ENCODE measurements at places on chromosomes 11 and 22. TPM values are rescaled to one million over a fixed set of nuclear protein-coding genes. Genes with fewer than 3 reads are reported as not detected.
A peak's percentile ranks its signal among the peaks of the same experiment; 100 is the strongest.

The FAM111B gene
- 2.7 TPM for total RNA-seq

The FJX1 gene
- 21.6 TPM for total RNA-seq

GRCh38 chr22:37823134-37823985 is at the start of gene GALR3:
Gene GALR3 (plus strand): TSS chr22:37823382. CDS start chr22:37823407, 25 bp downstream.
- peaks cover 5% of the 10 kb centered on the region for H3K4me1 ChIP-seq
- peaks cover 2% of the 10 kb centered on the region for H3K36me3 ChIP-seq
- H3K27me3 ChIP-seq, result peaks cover 6% of the 10 kb centered on the region

- peaks cover 20% of the 10 kb centered on the region for H3K4me1 ChIP-seq
- DNase-seq, result no peak
- H3K27ac ChIP-seq, result no peak overlapping the region
- H3K4me3 ChIP-seq, result peak overlapping the region; percentile 78
- peaks cover 3% of the 10 kb centered on the region for H3K27me3 ChIP-seq
Measured at GRCh38 chr22:28883917-28884746, 760 bp downstream of the ZNRF3 start.

DNA sequence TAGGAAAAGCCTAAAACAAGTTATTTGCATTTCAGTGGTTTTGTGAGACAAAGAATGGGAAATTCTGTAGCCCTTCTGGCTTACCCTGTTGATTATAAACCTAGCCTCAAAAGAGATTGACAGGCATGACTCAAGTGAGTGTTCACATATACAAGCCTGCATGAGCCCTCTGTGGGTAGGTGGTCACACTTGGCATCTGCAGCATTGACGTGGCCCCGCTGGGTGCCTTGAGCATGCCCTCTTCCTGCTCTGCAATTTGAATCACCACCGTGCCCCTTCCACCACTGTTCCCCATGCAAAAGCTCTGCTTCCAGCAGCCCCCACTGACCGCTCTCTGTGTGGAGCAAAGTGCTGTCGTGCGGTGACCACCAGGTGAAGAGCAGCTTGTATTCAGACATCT is 21.0 kb upstream of the ADSL start:
- peaks cover 46% of the 10 kb centered on the region for H3K36me3 ChIP-seq
- H3K4me3 ChIP-seq, result no peak overlapping the region
- DNase-seq, result no peak
- H3K4me1 ChIP-seq, result peaks cover 2% of the 10 kb centered on the region
- no peaks in the 10 kb centered on the region for H3K27me3 ChIP-seq
- no peak overlapping the region for H3K27ac ChIP-seq

GRCh38 chr22:26910845-26911244 is 253.5 kb downstream of the MIAT start:
- no peaks in the 10 kb centered on the region for H3K27me3 ChIP-seq
- H3K4me1 ChIP-seq, result no peaks in the 10 kb centered on the region
- no peaks in the 10 kb centered on the region for H3K36me3 ChIP-seq
- H3K27ac ChIP-seq, result no peak overlapping the region
- no peak overlapping the region for H3K4me3 ChIP-seq
- no peak for DNase-seq

DNA sequence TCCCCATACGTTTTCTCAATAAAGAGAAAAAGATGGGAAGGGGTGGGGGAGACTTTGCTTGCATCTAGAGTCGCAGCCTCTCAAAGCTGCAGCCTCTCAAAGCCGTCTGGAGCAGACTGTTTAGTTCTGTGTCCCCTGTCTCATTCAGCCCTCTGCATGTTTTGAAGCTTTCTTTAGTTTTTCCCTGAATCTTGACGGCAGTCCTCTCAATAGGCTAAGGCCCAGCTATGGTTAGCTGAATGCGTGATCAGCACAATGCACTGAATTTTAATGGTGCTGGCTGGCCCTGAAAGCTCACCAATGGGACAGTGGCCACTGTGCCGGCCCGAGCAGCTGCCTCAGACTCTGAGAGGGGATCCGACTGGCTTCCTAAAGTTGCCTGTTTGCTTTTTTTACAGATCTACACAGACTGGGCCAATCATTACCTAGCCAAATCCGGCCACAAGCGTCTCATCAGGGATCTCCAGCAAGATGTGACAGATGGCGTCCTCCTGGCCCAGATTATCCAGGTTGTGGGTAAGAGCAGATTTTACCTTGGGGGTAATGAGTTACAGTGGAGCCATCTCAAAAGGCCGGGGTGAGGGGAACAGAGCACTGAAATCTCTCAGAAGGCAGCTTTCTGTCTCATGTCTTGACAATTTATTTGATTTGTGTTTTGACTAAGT is 119.6 kb downstream of the NAV2 start:
- no peak overlapping the region for H3K27ac ChIP-seq
- peaks cover 22% of the 10 kb centered on the region for H3K36me3 ChIP-seq
- no peak overlapping the region for H3K4me3 ChIP-seq
- no peaks in the 10 kb centered on the region for H3K27me3 ChIP-seq
- no peaks in the 10 kb centered on the region for H3K4me1 ChIP-seq

- peak overlapping the region; percentile 19 for H3K4me3 ChIP-seq
- H3K36me3 ChIP-seq, result no peaks in the 10 kb centered on the region
- peak; percentile 91 for DNase-seq
- H3K27me3 ChIP-seq, result peaks cover 6% of the 10 kb centered on the region
- peak overlapping the region; percentile 94 for H3K27ac ChIP-seq
Measured at GRCh38 chr11:65150509-65151299, 16.4 kb upstream of the SYVN1 start.

- no peaks in the 10 kb centered on the region for H3K36me3 ChIP-seq
- no peak overlapping the region for H3K4me3 ChIP-seq
- DNase-seq, result no peak
- no peak overlapping the region for H3K27ac ChIP-seq
- H3K4me1 ChIP-seq, result no peaks in the 10 kb centered on the region
Measured at GRCh38 chr22:22981670-22982571, 88.4 kb upstream of the GNAZ start.

- DNase-seq, result no peak
- no peak overlapping the region for H3K27ac ChIP-seq
- H3K36me3 ChIP-seq, result no peaks in the 10 kb centered on the region
- peaks cover 2% of the 10 kb centered on the region for H3K27me3 ChIP-seq
- H3K4me1 ChIP-seq, result peaks cover 6% of the 10 kb centered on the region
Measured at GRCh38 chr11:7523416-7524210, 9.8 kb downstream of the PPFIBP2 start.
